ENCODE measurements at places on chromosomes 11 and 22.

- no peaks in the 10 kb centered on the region for H3K27me3 ChIP-seq
- H3K27ac ChIP-seq = no peak overlapping the region
- DNase-seq = no peak
- no peaks in the 10 kb centered on the region for H3K4me1 ChIP-seq
- no peaks in the 10 kb centered on the region for H3K36me3 ChIP-seq
Observed at GRCh38 chr11:81036168-81036870, 1595.5 kb upstream of the TENM4 start.

DNA sequence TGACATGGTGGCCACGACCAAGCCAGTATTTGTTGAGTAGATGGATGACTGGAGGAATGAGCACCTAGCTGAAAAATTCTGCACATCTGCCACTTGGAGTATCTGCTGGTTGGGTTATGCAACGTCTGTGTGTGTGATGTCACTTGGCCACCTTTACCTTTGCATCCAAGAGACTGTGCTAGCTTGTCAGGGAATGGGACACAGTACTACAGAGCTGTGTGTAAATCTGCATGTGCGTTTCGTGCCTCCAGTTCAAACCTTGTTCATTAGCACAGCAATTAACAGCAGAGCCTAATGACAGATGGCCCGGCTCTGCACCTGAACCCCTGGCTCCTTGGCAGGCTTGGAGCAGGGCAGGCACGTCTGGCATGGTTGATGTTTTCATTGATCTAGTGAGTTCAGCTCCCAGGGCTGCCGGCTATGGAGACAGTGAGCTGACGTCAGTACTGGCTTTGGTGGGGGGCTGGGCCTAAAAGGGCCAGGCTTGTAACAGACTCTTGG is 188.4 kb upstream of the NAV2 start:
- H3K27ac ChIP-seq = no peak overlapping the region
- DNase-seq = no peak
- no peak overlapping the region for H3K4me3 ChIP-seq
- peaks cover 10% of the 10 kb centered on the region for H3K27me3 ChIP-seq
- H3K36me3 ChIP-seq = no peaks in the 10 kb centered on the region
- no peaks in the 10 kb centered on the region for H3K4me1 ChIP-seq

- H3K4me3 ChIP-seq = no peak overlapping the region
- peaks cover 10% of the 10 kb centered on the region for H3K36me3 ChIP-seq
- H3K27me3 ChIP-seq = no peaks in the 10 kb centered on the region
- no peak overlapping the region for H3K27ac ChIP-seq
Observed at GRCh38 chr11:65629579-65629978, 8.3 kb upstream of the SIPA1 start.

GRCh38 chr22:17149076-17149815 is 9.8 kb downstream of the HDHD5 start:
- peaks cover 14% of the 10 kb centered on the region for H3K36me3 ChIP-seq
- H3K4me3 ChIP-seq = no peak overlapping the region
- no peak for DNase-seq
- H3K27ac ChIP-seq = no peak overlapping the region
- no peaks in the 10 kb centered on the region for H3K27me3 ChIP-seq
- H3K4me1 ChIP-seq = peaks cover 13% of the 10 kb centered on the region
